ENCODE measurements at places on chromosomes 2 and 18.

DNA sequence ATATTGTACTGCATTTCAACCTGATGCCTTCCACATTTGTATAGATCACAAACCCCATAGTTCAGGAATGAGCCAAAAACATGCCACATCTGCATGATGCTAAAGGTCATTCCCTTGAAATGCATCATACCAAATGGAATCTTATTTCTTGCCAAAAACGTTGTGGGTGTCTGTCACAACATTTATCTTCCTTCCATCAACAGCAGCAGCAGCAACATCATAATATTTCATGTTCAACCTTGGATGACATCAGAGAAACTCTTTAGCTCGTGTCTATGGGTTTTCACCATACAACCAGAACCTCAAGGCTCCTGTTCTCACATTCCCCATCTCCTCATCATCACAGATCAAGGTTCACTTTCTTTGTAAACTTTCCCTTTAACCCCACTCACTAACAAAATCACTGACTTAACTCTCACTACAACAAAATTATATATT, 221.3 kb upstream of the CTAGE1 start:
- DNase-seq, result peak; percentile 30

- DNase-seq, result no peak
Observed at GRCh38 chr2:191297033-191297432, 51.8 kb downstream of the MYO1B start.

- DNase-seq, result no peak
Observed at GRCh38 chr18:59383851-59384250, 24.8 kb upstream of the LMAN1 start.

GRCh38 chr2:57891086-57891712, 155.4 kb upstream of the VRK2 start:
- DNase-seq, result no peak

GRCh38 chr2:207133458-207133819, 32.3 kb downstream of the KLF7 start:
- DNase-seq, result no peak
